ENCODE measurements at places on chromosomes 7 and 10.

GRCh38 chr10:62806251-62806650 lies 1.7 kb downstream of the ADO start:
- DNase-seq, result no peak

- DNase-seq, result no peak
Observed at GRCh38 chr10:27223964-27224363, 16.6 kb downstream of the ACBD5 start.

- no peak for DNase-seq
Observed at GRCh38 chr7:96708872-96709271, 774 bp downstream of the SEM1 start.

DNA sequence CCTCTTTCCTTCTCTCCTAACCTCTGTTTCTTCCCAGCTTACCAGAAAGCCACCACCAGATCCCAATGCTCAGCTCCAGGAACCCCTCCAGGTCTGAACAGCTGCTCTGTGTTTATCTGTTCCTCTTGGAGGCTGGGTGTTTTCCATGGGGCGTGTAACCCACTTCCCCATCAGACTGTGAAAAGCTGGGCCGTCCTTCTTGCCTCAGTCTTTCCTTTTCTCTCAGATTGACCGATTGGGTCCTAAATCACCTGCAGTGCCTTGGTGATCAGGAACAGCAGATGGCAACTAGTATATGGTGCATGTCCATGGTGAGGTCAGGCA lies 4.8 kb downstream of the SH3PXD2A start:
- no peak for DNase-seq

DNA sequence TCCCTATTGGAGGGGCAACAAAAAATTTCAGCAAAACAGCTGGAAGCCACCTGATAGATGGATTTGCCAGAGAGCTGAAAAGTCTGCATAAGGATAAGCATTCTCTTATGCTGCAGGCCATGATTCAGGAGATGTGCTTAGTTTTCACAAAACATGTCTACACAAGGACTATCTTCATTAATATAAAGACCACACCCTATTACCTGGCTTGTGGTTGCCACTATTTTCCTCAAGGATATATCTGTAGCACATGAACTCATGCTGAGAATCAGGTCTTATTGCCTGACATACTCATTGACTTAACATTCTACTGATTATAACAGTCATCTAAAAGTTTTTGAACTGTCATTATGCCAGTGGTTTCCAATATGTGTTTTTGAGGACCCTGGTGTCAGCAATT lies 7.1 kb upstream of the COL17A1 start:
- DNase-seq, result no peak

DNA sequence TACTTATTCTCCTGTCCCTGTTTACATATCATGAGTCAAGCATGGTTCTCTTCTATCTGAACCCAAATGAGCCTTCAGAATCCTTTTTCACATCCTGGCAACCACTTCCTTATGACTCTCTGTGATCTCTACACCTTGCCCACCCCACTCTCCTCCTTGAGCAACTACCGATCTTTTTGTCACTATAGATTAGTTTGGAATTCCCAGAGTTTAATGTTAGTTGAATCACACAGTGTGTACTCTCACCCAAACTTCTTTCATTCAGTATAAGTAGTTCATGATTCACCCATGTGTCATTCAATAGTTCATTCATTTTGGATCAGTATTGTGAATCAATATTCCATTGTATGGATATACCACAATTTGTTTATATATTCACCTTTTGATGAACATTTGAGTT lies 55.3 kb downstream of the TFAM start:
- DNase-seq, result no peak

DNA sequence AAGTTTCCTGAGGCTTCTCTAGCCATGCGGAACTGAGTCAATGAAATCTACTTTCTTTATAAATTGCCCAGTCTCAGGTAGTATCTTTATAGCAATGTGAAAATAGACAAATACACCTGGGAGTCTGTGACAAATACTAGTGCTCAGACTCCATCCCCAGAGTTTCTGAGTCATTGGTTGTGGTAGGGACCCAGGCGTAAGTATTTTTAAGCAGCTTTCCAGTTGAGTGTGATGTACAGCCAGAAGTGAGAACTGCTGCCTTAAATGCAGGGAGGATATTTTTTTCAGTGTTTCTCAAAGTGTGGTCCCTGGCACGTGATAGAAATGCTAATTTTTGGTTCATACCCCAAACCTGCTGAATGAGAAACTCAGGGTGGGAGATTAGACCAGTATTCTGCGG lies 121.7 kb downstream of the SORCS3 start:
- no peak for DNase-seq

DNA sequence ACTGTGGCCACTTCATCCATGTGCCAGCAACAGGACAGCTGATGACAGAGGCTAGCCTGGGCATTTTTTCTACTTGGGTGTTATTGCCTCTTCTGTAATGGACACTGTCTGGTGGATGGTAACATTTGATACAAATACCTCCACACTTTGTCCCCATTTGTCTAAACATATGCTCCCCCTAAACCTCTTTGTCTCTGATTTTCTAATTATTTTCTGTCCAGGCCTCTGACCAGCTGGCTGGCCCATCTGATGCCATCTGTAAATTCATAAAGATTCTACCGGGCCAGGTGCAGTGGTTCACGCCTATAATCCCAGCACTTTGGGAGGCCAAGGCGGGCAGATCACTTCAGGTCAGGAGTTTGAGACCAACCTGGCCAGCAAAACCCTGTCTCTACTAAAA lies 84.7 kb upstream of the IFRD1 start:
- DNase-seq, result no peak

- no peak for DNase-seq
Observed at GRCh38 chr7:27703181-27703580, 36.8 kb upstream of the TAX1BP1 start.

GRCh38 chr10:49177391-49178355 lies 10.5 kb downstream of the TMEM273 start:
- DNase-seq, result no peak

DNA sequence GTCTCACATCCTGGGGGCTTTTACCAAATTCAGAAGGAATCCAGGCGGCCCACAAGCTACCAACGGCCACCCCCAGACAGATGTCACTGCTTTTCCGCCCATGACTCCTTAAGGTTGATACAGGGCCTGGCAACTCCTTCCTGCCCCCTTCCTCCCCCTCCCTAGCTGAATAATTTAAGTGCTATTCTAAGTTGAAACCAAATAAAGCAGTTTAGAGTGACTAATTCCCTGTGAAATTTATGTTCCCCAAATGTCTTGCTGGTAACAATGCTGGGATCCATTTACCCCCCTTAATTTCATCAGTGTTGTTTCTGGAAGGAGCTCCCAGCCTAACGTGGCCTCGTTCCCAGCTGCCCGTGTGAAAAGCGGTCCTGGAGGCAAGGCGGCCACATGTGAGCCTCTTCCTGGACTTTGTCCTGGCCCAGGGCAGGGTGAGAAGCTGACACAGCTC lies 109.6 kb downstream of the TMEM130 start:
- DNase-seq, result no peak

DNA sequence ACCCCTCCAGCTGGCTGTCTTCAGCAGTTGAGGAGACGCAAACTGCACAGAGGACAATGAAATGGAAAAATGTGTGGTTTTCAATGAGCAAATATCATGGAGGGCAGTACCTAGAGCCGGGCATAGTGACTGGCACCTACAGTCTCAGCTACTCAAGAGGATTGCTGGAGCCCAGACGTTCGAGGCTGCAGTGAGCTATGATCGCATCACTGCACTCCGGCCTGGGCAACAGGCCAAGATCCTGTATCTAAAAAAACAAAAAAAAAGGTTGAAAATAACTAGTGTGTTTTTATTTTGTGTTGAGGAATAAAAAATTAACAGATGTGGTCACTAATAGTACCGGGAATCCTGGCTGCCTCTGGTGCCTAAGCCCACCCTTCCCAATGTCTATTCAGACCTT lies 345.5 kb downstream of the GALNT17 start:
- DNase-seq, result no peak

DNA sequence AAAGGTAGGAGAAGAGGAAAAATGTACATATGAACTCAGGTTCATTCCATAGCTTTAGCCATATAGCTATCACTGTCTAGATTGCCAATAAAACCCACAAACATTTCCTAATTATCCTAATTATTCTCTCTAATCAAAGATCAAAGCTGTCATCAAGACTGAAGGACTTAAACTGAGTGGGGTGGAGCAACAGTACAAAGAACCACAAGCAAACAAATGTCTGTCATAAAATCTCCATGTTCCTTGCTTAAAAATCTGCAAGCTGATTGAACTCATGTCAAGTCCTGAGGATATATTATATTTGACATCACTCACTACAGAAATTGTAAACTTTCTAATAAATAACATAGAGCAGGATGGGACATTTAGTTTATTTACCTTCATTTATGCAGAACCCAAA lies 315.9 kb downstream of the SNX13 start:
- no peak for DNase-seq

- DNase-seq, result no peak
Observed at GRCh38 chr10:115417585-115418265, 324.6 kb downstream of the ATRNL1 start.

- DNase-seq, result no peak
Observed at GRCh38 chr7:127654404-127655394, 2.7 kb downstream of the SND1 start.

- no peak for DNase-seq
Observed at GRCh38 chr7:50684713-50685075, 98.0 kb downstream of the GRB10 start.

GRCh38 chr10:126350216-126350992 lies 37.9 kb downstream of the ADAM12 start:
- DNase-seq, result no peak

- DNase-seq, result no peak
Observed at GRCh38 chr7:106717955-106718871, 57.3 kb upstream of the CCDC71L start.

DNA sequence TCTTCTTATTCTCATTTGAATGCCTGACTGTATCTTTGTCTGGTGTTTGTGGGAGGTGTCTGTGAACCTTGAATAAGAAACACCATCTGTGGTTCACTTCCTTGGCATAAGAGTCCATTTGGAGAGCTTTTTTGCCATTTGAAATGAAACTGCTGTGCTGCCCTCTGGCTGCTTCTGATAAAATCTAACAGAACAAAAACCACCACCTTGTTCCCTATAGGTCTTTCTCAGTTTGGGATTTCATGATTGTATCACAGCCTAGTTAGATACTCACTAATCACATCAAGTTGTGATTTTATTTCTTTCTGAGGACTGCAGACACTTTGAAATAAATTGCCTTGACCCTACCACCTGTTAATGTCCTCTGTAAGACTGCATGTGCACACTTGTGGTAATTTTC lies 102.7 kb upstream of the FAM13C start:
- no peak for DNase-seq

DNA sequence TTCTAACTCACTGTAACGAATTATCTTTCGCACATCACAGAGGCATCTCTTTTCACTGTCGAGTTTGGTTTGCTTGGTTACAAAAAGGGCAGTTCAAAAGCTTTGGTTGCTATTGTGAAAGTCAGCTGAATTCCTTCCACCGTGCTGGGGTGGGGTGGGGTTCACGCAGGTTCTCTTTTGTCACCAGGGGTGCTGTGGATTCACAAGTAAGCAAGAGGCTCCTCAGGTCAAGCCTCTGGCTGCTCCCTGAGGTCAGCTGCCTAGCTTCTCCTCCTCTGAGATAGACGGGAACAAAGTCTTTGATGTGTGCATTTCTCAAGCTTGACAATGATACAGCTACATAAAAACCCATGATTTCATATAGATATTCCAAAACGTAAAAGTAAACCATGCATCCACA lies 47.7 kb downstream of the EGFR start:
- DNase-seq, result no peak

- no peak for DNase-seq
Observed at GRCh38 chr7:5143935-5144903, 45.8 kb upstream of the WIPI2 start.

GRCh38 chr10:112490545-112490944 lies 43.5 kb downstream of the VTI1A start:
- DNase-seq, result peak; percentile 22

- DNase-seq, result peak; percentile 22
Observed at GRCh38 chr10:29386342-29386999, 97.6 kb downstream of the LYZL1 start.

GRCh38 chr7:3650844-3651243 lies 349.8 kb downstream of the SDK1 start:
- DNase-seq, result no peak

- no peak for DNase-seq
Observed at GRCh38 chr7:94633687-94634086, 22.2 kb downstream of the SGCE start.

- no peak for DNase-seq
Observed at GRCh38 chr10:24556750-24557742, 166.6 kb downstream of the ARHGAP21 start.

DNA sequence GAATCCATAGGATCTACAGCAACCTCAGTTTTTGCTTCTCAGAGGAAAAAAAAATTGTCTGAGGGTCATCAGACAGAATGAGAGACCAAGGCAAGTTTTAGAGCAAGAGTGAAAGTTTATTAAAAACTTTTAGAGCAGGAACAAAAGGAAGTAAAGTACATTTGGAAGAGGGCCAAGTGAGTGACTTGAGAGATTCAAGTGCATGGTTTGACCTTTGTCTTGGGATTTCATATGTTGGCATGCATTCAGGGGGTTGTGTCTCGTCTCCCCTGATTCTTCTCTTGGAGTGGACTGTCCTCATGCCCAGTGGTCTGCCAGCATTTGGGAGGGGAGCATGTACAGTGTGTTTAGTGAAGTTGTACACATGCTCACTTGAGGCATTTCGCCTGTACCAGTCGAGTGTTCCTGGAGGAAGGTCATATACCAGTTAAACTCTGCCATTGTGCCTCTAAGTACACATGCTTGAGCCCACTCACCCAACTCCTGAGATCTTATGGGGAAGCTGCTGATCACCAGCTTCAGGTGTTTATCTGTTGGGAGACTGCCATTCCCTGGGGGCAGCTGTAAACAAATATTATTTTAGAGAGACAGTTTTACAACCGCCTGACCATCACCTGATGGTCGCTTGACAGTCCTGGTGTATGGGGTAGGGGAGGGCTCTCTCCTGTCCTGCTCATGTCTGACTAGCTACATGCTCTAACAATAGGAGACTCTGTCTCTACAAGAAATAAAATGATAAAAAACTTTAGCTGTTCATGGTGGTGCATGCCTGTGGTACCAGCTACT lies 109.4 kb downstream of the EEPD1 start:
- no peak for DNase-seq

GRCh38 chr10:15898046-15898445 lies 37.7 kb upstream of the MINDY3 start:
- DNase-seq, result no peak

DNA sequence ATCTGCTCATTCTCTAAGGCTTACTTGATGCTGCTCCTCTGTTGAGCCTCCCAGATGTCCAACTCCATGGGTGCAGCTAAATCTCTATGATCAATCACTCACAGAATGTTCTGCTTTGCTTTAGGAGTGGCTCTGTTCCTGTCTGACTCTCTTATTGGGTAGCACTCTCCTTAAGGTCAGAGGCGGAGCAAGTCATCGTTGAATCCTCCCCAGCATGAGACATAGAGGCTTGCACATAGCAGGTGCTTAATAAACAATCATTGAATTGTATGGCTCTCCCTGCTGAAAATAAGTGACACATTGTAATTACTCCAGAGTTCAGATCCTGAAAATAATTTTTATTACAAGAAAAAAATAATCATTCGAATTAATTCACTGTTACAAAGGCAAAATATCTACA lies 69.7 kb downstream of the NPS start:
- no peak for DNase-seq

- no peak for DNase-seq
Observed at GRCh38 chr7:26624839-26625238, 239.6 kb downstream of the SKAP2 start.

GRCh38 chr10:778626-779330 lies 89.3 kb upstream of the DIP2C start:
- no peak for DNase-seq

- no peak for DNase-seq
Observed at GRCh38 chr10:49398000-49398861, 2.3 kb upstream of the DRGX start.
